Activated T-helper 1 cell treated with anti-CD3 and anti-CD28 coated beads, Interleukin-2, amount 50 U/mL, for 16 hours (primary cell): ENCODE measurements at places on chromosomes 3 and 15.

DNA sequence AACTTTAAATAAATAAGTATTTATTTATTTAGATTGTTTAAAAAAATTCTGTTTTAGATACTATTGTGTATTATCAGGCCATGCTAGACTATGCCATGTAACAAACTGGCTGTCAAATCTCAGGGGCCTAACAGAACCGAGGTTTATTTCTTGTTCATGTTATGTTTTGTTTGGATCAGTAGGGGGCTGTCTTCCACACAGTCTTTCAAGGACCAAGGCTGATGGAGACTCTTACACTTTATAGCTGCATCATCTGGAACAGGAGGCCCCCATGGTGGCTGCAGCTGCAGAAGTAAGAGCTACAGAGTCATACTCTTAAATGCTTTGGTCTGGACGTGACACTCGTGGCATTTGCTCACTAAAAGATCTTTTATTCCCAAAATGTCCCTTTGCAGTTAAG lies 33.0 kb upstream of the ARL14 start:
- no peak for DNase-seq

DNA sequence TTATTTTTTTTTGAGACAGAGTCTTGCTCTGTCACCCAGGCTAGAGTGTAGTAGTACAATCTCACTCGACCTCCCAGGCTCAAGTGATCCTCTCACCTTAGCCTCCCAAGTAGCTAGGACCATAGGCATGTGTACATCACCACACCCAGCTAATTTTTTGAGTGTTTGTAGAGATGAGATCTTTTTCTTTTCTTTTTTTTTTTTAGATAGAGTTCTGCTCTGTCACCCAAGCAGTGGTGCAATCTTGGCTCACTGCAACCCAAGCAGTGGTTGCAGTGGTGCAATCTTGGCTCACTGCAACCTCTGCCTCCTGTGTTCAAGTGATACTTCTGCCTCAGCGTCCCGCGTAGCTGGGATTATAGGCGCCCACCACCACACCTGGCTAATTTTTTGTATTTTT lies 5.2 kb downstream of the CEP97 start:
- DNase-seq = no peak

DNA sequence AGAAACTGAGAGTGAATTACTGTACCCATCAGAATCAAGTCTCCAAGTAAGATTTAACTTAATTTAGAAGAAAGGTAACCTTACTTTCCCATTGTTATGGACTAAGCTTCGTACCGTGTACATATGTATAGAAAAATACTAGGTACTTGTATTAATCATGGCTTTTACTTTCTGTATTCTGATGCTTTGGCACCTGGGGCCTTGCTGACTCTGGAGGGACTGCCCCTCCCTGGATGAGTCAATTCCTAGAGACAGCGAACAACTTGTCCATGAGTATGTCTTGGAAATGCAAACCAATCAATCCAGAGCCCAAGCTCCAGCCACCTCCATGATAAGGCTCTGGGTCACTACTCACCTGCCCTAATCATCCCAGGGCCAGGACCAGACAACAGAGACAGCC lies 50.0 kb upstream of the DGKG start:
- DNase-seq = no peak

GRCh38 chr3:17466028-17466427 lies 276.4 kb downstream of the TBC1D5 start:
- DNase-seq = no peak

DNA sequence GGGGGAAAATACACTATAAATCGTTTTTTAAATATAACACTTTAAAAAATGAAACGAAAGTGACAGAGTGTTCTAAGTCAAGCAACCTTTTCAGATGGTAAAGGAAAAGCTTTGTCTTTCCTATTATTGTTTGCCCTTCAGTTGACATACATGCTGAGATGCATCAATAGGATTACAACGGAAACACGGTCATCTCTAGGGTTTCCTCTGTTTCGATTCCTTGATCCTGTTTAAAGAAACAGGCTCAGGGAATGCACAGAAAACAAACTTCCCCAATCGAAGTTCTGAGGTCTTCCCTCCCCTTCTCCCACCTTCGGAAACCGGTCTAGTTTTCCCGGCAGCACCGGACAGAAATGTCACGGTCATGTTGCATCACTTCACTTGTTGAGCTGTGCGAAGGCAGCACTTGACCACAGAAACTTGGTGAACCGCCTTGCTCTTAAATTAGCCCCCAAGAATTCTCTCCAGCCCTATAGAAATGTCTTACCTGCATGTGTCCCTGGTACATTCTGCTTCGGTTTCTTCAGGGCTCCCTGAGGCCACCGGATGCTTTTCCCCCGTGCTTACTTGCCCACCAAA lies 556 bp downstream of the PEX5L start:
- no peak for DNase-seq

DNA sequence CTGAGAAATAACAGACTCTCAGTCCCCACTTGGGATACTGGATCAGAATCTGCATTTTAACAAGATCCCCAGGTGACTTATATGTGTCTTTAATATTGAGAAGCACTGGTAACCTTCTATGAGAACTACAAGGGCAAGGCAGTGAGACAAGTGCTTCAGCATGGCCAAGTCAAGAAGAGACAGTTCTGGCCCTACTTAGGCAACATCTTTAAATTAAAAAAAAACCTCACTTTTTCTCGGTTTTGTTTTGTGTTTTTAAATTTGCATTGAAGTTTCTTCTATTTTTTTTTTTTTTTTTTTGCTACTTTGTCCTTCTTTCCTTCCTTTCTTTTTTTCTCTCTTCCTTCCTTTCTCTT lies 42.5 kb upstream of the SPTSSB start:
- no peak for DNase-seq

- DNase-seq = no peak
Observed at GRCh38 chr3:128468791-128469527, 2.3 kb upstream of the DNAJB8 start.

GRCh38 chr15:81068516-81068915 lies 65.6 kb upstream of the CFAP161 start:
- no peak for DNase-seq

DNA sequence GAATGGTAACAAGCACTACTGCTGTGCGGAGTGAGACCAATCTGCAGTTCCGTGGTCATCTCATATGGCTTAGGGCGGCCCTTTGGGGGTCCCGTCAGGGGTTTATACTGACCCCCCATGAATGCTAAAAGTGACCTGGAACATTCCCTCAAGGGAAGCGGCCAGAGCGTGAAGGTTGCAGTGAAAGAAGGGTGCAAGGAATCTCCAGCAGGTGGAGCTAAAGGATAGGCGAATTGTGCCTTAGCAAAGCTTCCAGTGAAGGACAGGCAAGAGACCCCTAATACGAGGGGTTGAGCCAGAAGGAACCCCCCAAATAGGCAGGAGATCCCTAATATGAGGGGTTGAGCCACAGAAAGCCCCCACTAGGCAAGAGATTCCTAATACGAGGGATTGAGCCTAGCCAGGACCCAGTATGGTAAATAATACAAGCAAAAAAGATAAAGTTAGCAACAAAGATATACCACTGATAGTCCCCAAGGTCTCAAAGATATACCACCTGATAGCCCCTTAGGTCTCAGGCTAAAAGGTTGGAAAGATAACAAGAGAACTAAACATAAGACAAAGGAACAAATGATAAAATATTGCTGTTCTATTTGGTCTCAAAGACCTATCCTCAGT lies 32.8 kb downstream of the ZNF589 start:
- no peak for DNase-seq
